ENCODE measurements at places on chromosomes 12 and 14. TPM values are rescaled to one million over a fixed set of nuclear protein-coding genes. Genes with fewer than 3 reads are reported as not detected.

DNA sequence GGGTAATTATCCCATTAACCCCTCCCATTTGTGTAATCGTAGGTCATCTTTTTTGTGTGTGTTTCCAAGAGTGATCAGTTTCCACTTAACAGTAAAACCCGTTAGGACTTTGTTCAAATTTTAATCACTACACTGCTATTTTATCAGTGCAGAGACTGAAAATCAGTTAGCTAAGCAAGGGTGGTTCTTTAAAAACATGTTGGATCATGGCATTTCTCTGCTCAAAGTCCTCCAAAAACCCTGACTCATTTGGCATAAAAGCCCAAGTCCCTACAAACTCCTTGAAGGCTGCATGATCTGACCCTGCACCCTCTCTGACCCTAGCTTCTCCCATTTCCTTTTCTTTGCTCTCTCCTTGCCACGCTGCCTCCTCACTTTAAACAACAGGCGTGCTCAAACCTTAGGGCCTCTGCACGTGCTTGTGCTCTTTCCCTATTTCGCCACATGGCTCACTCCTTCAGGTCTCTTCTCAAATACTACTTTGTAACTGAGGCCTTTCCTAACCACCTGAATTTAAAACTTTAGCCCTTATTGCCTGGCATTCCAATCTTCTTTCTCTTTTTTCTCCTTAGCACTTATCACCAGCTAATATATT lies 13.2 kb upstream of the OVCH1 start:
- peak; percentile 53 for DNase-seq

GRCh38 chr12:116592731-116593130 lies 33.5 kb downstream of the MAP1LC3B2 start:
- no peak for DNase-seq

DNA sequence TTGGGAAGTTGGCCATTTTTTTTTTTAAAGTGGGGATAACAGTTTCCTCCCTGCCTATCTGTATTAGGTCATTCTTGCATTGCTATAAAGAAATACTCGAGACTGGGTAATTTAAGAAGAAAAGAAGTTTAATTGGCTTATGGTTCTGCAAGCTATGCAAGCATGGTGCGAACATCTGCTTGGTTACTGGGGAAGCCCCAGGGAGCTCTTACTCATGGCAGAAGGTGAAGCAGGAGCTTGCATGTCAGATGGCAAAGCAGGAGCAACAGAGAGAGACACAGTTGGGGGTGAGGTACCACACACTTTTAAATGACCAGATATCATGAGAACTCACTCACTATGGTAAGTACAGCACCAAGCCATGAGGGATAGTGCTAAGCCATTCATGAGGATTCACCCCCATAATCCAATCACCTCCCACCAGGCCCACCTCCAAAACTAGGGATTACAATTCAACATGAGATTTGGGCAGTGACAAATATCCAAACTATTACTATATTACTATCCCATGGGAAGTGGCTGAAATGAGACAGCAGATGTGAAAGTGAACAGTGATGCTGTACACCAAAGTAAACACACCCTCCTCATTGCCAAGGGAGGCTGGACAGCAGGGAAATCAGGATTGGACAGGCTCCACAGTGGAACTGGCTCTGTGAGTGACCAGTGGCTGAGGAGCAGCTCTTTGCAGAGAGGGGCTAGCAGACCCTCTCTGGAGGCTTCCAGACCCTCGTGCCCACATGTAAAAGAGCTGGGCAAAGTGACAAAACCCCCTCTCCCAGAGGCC lies 40.5 kb downstream of the CRACR2A start:
- no peak for DNase-seq

DNA sequence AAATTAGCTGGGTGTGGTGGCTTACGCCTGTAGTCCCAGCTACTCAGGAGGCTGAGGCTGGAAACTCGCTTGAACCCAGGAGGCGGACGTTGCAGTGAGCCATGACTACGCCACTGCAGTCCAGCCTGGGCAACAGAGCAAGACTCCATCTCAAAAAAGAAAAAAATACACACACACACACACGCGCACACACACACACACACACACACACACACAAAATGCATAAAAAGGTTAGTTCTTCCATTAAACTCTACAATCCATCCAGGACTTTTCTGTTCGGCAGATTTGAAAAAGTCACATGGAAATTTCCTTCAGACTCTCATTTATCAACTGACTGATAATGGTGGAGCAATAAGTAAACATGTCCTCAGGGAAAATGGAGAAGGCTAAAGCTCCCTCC lies 9.2 kb upstream of the VPS33A start:
- DNase-seq = no peak

GRCh38 chr14:88499225-88499624 lies 55.6 kb downstream of the PTPN21 start:
- DNase-seq = no peak

DNA sequence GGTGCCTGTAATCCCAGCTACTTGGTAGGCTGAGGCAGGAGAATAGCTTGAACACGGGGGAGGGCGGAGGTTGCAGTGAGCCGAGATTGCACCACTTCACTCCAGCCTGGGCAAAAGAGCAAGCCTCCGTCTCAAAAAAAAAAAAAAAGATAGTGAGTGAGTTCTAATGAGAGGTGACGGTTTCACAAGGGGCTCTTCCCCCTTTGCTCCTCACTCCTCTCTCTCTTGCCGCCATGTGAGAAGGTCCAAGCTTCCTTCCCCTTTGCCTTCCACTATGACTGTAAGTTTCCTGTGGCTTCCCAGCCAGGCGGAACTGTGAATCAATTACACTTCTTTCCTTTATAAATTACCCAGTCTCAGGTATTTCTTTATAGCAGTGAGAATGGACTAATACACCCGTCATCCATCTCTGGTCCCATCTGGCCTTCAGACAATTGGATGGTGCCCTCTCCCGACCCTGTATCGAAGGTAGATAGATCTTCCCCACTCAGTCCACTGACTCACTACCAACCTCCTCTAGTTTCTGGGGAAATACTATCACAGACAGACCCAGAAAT lies 27.0 kb upstream of the RCOR1 start:
- DNase-seq = no peak

DNA sequence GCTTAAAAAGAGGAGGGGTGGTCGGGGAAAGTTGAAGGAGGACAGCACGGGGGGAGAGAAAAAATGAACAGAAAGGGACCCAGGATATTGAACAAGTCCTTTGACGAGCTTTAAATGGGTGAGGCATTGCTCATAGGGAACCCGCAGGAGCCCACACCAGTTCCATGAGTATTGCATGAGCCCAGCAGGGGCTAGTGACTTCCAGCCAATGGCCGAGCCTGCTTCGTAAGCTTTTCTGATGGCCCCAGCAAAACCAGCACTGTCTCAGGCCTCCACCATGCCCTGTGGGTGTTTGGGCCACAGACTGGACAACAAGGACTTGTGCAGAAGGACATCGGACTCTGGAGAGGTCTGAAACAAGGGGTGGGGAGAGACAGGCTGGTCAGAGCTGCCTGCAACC lies 109.5 kb downstream of the ZFP36L1 start:
- peak; percentile 39 for DNase-seq

- DNase-seq = no peak
Observed at GRCh38 chr12:32062881-32063280, 43.8 kb upstream of the BICD1 start.

DNA sequence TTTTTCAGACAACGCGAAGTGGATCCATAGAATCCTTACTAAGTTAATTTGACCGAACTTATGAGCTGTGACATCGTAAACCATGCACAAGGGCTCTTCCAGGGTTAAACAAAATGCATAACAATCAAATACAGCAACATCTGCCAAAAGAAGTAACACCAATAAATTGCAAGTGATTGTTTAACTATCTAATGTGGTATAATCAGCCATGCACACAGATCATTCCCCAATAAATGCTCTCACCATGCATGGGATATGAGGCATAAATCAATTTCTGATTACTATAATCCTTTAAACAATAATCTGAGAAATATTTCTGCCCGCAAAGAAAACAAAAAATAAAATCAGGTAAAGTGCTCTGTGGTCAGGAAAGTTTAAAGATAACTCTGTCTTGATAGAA lies 7.7 kb upstream of the PLEKHG7 start:
- no peak for DNase-seq

DNA sequence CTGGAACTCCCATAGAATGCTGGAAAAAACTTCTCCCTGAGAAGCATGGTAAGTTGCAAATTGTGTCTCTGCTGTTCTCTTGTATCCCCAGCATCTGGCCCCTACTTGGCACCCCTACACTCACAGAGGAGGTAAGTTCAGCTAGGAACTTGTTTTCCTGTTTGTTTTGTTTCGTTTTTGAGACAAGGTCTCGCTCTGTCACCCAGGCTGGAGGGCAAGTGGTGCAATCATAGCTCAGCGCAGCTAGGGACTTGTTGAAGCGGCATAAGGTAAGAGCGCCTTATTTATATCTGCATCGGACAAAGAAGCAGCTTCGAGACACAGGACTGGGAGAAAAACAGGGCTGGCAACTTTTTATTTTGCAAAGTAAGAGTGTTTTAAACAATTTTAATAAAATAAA lies 18.5 kb upstream of the ANO2 start:
- DNase-seq = no peak

GRCh38 chr14:104787736-104788135 lies 7.8 kb downstream of the AKT1 start:
- no peak for DNase-seq

DNA sequence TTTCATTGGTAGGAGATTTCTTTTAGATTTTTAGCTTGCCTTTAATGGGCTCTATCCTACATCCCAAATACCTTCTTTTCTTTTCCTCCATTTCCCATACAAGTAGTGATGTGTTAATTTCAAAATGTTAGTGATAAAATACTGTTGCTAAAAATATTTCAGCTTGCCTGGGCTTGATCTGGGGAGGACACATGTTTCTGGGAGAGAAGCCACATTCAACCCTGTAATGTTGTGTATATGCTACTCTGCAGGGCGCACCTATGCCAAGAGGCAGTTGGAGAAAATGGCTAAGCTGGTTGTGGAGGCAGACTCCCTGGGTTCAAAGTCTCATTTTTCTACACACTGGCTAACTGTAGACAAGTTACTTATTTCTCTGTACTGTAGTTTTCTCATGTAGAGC lies 26.3 kb downstream of the FLRT2 start:
- no peak for DNase-seq

- DNase-seq = no peak
Observed at GRCh38 chr14:100144996-100145646, 14.3 kb downstream of the DEGS2 start.

GRCh38 chr14:35344107-35344807 lies 52.1 kb downstream of the PSMA6 start:
- DNase-seq = no peak

GRCh38 chr14:74888164-74889158 lies 6.7 kb downstream of the DLST start:
- DNase-seq = no peak

- DNase-seq = no peak
Observed at GRCh38 chr14:36518031-36518585, 1.9 kb downstream of the NKX2-1 start.

DNA sequence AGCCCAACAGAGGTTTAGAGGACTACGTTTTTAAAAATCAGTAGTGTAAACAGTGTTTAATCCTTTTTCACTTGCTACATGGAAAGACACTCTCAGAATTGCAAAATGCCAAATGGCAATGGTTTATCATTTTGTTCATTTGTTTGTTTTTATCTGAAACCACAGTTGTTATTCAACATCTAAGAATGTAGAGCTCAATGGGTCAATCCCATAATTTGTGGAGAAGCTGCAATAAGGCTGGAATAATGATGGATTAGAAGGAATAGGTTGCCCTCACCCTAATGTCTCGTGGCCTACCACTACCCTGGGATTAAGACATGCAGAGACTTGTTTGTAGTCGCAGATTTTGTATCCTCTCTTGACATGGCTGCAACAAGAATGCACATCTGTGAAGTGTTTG lies 115.7 kb downstream of the LLPH start:
- DNase-seq = peak; percentile 10

DNA sequence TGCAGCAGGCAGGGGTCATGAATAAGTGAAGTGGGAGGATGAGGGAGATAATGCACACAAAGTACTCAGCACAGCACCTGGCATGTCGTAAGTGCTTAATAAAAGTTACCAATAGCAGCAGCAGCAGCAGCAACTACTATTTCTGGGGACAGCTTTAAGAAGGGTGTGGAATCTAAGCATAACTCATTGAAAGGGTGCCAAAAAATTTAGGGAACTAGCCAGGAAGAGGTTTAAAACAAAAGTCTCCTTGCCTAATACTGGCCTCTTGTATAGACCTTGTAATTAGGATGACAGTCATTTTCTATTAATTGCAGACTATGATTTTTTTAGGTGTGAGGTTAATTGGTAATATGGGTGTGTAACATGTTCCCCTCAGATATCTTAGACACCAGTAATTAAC lies 179.9 kb downstream of the PTPN11 start:
- DNase-seq = no peak

DNA sequence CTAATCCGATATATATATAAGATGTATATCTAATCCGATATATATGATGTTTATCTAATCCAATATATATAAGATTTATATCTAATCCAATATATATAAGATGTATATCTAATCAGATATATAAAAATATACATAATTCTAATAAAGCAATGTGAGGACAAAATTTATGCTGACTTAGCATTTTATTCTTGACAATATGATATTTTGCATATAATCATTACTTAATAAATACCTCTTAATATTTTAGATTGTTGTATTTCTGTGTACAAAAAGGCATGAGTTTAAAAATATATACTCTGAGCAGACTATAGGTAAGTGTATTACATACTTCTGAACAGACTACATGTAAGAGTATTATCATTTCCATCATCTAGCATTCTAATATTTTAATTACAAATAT lies 18.9 kb downstream of the GLIPR1L2 start:
- no peak for DNase-seq

DNA sequence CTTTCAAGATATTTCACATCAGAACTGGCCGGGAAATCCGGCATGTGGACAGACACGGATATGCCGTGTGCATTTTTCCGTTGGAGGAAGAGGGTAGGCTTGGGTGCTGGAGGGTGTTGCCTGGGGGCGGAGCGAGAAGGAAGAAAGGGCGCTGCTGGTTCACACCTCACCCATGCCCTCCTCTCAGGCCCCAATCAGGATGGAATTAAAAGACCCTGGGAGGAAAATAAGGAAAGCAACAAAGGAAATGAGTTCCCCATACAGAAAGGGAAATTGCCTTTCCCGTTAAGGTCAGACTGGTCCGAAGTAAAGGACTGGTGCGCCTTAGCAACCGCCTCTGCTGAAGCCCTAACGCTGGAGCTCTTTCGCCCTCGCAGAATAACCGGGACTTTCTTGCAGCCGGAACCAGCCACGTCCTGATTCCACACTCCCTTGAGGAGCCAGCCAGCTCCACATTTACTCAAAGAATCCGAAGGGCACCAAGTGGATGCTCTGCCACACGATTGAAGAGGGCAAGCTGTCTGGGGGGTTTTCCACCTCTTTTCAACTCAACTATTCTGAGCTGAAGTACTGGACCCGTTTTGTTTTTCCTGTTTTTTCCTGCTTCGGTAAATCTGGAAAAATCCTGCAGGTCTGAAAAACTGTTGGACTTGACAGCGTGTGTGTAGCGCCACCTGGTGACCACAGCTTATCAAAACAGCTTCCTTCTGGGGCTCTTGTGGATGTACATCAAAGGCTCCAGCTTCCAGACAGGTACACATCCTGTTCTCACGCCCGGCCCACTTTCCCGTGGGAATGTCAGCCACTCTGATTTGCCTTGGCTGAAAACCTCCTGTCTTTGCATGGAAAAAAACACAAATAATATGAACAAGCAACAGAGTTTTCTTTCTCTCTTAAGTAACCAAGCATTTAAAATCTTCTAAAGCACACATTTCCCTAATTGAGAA lies 37.6 kb upstream of the BCL2L14 start:
- DNase-seq = peak; percentile 45

RAPGEF3 gene
- 6.1 TPM for total RNA-seq

PTPRQ gene
- 4.0 TPM for total RNA-seq

SDSL gene
- total RNA-seq = 11.0 TPM

HVCN1 gene
- not detected for total RNA-seq

GALNT8 gene
- not detected for total RNA-seq

INHBC gene
- total RNA-seq = not detected

FGF23 gene
- not detected for total RNA-seq

SPTB gene
- total RNA-seq = not detected

Data from MG63 (cell line).